ENCODE measurements at places on chromosomes 16 and 17.

GRCh38 chr16:12002447-12003006 lies 26.0 kb downstream of the SNX29 start:
- no peak for DNase-seq

GRCh38 chr17:4872786-4873185 lies 26.6 kb upstream of the C17orf107 start:
- DNase-seq, result no peak

DNA sequence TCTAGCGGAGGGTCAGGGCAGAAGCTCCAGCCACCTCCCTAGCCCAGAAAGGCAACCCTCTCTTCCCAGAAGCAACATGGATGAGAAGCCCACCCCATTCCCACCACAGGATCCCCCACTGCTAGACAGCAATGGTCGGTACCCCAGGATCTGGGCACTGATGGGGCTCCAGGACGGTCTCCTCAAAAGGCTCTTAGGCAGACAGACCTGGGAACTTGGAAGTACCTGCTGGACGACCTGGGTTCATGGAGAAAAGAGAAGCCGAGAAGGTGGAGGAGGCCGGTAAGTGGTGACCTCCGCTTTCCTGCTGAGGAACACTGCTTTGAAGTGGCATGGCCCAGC lies 96.6 kb downstream of the TBC1D16 start:
- no peak for DNase-seq

DNA sequence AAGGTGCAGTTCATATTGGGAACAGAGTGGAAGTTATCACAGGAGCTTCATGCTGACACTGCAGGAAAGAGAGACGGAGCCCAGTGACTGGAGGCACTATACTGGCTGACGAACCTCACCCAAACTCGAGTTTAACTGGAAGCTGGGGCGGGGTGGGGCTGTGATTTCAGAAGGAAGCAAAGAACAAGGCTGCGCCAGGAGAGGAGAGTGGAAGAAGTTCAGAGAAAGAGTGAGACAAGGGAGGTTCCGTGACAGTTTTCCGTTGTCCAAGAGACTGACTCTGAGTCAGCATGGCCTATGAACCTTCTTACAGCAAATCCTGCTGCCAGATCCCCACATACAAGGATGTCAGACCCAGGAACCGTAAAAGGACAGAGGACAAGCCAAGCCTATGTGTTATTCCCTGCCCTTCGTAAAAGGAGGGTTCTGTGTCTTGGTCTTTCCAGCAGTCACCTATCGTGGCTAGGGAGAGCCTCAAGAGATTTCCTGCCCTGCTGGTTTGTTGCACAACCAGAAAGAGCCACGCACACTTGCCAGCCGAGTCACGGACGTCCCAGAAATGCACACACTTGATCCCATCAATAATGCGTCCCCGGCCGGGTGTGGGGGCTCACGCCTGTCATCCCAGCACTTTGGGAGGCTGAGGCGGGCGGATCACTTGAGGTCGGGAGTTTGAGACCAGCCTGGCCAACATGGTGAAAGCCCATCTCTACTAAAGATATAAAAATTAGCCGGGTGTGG lies 5.1 kb downstream of the PITPNA start:
- no peak for DNase-seq

GRCh38 chr16:31273676-31274075 lies 13.9 kb downstream of the ITGAM start:
- no peak for DNase-seq

DNA sequence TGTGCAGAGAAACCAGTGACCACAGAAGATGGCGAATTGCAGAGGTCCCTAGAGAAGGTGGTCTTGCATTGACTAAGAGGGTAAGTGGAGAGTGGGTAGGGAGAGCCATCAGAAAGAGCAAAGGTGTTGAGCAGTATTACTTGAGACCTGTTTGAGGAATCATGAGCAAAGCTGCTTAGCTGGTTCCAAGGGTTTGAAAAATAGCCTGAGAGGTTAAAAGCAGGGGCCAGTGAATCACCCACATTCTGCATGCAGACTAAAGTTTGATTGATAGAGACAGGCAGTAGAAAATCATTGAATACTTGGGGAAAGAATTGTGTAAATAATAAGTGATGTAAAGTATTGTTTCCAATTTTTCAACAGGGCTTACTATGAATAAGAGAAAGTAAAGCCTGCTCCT lies 34.0 kb upstream of the KCNJ16 start:
- no peak for DNase-seq

DNA sequence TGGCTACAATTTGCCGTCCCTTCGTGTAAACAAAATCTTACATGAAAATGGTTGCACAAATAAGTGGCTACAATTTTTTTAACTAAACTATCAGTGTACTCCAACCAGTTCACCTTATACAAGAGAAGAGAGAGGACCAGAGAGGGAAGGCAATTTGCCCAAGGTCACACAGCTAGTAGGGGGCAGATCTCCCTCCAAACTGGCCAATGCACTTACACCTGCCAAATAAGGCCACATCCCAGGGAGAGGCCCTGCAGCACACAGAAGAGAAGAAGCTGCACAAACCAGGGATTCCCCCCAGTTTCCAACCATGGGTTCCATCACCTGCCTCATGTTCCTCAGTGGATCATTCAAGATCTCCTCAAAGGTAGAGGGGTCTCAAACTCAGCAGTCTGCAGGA lies 349.9 kb downstream of the SOX9 start:
- no peak for DNase-seq

DNA sequence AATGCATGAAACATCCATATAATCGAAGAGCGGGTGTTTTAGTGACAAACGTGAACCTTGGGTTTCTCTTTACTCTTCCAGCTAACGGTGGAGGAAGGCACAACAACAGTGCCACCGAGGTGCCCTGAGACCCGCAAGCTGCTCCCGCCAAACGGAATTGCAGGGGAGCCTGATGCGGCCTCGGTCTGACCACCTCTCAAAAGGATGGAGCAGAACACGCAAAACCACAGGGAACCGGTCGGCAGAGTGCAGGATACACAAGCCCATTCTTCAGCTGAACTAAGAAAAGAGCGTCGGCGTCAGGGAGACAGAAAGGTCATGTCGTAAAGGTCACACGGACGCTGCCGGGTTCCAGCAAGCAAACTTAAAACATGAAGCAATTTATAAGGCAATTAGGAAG lies 109.5 kb upstream of the ZNF750 start:
- no peak for DNase-seq

DNA sequence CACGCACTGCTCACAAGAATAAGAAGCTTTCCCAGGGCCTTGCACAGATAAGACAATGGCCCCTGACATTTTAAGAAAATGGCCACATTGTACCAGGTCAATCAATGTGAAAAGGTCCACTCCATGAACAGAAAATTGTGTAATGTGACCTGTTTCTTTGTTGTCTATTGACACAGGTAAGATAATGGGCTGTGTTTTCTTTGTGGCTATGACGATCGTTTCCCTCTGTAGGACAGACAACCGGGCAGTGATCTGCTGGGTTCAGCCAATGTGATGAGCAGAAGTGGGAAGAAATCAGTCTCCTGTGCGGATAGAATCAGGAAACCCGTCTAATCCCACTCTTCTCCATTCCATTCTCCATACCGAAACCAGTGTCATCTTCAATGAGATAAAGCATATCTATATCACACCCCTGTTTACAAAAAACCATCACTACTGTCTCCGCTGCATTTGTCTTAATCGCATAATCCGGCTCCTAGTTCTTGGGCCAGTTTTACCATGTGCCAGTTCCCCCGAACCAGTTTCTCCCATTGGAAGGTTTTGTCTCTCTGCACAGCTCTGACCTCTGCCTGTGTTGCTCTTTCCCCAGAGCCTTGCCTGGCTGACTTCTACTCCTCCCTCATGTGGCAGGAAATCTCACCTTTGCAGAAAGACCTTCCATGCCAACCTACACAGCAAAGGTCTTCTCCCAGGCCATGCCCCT lies 66.9 kb upstream of the ATF7IP2 start:
- DNase-seq, result no peak

DNA sequence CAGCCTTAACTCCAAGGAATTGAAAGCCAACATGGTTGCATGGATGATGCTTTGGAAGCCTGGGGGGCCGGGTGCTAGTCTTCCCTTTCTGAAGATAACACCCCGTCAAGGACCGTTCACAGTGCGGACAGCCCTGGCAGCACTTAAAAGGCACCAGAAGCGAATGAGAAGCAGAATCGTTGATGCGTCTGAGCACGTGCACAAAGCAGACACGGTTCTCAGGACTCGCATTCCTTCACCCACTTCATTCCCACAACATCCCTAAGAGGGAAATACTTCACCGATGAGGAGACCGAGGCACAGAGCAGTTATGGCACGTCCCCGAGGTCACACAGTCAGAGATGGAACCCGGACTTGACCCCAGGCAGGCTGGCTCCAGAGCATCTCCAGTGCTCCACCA lies 14.2 kb downstream of the TRPV1 start:
- no peak for DNase-seq
